ENCODE measurements at places on chromosomes 13 and 19.

- peak; percentile 91 for DNase-seq
These were observed 6.1 kb upstream of the ECH1 start for GRCh38 chr19:38837656-38838121.

- no peak for DNase-seq
These were observed at the start of gene RSPH6A for GRCh38 chr19:45814851-45815480. Gene RSPH6A (minus strand): TSS chr19:45815308. CDS start chr19:45815176, 132 bp downstream.

DNA sequence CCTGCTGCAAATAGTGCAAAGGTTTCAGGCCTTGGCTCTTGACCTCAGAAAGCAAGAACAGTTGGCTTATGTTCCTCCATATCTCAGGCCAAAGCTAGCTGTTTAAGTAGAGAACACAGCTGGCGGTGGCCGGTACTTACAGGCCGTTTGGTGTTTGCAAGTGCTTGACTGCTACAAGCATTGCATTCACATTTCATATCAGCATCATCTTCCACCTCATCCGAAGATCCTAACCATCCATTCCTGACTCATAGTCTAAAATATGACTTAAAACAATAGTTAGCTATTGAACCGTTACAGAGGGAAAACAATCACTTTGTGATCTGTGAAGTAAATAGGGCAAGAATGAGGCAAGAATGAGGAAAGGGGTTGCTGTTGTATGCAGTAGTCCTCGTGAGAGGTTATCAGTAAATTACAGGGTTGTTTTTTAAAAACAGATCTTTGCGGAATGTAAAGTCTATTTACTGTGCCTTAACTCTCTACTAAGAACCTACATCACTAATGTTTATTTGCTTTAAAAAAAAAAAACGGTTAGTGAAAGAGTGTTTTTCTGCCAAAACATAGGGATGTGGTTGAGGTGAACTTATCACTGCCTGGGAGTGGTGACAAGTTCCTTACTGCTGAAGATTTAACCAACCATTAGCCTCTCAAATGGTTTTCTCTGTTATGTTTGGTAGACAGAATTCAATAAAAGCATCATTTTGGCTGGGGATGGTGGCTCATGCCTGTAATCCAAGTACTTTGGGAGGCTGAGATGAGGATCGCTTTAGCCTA, 21.6 kb upstream of the WDR88 start:
- peak; percentile 73 for DNase-seq

- peak; percentile 1 for DNase-seq
These were observed 4.3 kb downstream of the CYP2B6 start for GRCh38 chr19:40995355-40995754.

GRCh38 chr19:28482221-28482620, 730.7 kb downstream of the UQCRFS1 start:
- DNase-seq, result no peak

DNA sequence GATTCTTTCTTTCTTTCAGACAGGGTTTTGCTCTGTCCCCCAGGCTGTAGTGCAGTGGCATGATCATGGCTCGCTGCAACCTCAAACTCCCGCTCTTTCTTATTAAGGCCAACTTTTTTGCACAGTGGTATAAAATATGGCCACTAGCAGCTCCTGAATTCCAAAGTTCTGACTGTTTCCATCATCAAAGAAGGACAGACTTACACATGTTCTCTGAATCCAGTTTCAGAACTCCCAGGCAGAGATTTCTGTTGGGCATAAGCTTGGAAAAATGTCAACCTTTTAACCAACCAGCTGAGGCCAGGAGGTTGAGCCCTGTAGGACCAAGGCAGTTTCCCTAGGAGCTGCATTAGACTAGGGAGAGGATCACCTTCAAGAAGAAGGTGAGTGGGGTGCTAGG, 184.1 kb downstream of the HS6ST3 start:
- no peak for DNase-seq

GRCh38 chr19:35195830-35196229, 32.7 kb downstream of the FAM187B start:
- peak; percentile 34 for DNase-seq

DNA sequence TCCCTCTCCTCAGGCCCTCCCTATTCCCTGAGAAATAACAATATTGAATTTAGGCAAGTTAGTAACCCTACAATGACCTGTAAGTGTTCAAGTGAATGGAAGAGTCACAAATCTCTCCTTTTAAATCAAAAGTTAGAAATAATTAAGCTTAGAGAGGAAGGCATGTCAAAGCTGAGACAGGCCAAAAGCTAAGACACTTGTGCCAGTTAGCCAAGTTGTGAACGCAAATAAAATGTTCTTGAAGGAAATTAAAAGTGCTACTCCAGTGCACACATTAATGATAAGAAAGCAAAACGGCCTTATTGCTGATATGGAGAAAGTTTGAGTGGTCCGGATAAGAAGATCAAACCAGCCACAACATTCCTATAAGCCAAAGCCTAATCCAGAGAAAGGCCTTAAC, 120.9 kb downstream of the RBM26 start:
- no peak for DNase-seq

- no peak for DNase-seq
These were observed 11.1 kb downstream of the CBARP start for GRCh38 chr19:1226522-1227303.

DNA sequence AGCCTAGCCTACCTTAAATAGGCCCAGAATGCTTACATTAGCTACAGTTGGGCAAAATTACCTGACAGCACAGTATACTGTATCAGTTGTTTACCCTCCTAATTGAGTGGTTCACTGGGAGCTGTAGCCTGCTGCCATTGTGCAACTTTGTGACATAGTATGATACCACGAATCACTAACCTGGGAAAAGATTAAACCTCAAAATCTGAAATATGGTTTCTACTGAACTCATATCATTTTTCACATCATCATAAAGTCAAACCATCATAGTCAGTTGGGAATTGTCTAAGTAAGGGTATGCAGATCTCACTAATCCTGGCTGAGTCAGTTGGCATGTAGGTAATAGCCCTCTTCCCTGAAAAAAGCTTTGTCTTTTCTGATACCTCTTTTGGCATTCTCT, 9.2 kb downstream of the PAN3 start:
- DNase-seq, result peak; percentile 12

DNA sequence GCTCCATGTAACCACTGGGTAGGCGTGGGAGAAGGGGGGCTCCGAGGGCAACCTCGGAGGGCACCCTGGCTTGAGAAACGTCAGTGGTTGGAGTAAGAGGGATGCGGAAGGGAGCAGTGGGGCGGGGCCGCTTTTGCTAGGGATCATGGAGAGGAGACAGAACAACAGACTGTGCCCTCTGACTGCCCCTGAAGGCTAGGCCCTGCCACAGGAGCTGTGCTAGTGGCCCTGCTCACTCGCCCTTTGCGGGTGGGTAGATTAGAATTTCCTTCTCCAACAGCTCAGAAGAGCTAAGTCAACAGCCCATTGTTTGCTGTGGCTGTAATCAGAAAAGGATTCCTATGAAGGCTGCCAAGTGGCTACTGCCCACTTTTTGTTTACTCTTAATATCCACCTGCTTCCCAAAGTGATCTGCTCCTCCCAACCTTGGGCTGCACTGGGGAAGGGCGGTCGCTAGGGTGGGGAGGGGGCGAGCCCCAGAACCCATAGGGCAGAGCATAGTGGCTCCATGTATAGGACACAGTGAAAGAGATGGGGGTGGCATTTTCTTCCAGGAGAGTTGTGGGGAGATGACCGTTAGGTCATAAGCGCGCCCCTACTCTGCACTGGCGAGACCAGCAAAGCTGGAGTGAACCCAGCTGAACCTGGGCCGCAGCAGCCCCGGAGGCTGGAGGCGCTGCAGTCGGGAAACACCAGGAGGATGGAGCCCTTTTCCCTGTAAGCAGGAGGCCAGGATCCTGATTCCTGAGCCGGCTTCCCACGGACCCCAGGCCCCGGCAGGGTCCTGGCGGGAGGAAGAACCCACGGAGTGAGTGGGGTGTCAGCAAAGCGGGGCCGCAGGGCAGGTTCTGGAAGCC, 1.9 kb upstream of the C1QTNF9 start:
- no peak for DNase-seq

GRCh38 chr19:56101095-56101494, 20.0 kb downstream of the ZNF787 start:
- DNase-seq, result no peak

- DNase-seq, result peak; percentile 68
These were observed 12.8 kb downstream of the POLR2E start for GRCh38 chr19:1082165-1082927.

DNA sequence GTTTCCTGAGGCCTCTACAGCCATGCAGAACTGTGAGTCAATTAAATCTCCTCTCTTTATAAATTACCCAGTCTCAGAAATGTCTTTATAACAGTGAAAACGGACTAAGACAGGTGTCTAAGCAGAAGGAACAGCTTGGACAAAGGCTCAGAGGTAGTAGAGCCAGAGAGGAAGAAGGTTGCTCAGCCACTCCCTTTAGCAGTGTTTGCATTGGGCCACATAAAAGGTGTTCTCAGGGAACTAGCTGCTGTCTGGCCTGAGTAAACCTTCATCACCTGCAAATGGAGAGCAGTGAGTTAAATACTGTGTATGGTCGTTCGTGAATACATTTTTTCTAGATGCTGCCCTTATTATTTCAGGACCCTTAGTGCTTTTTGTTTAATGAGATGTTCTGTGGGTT, 383.4 kb downstream of the EFNB2 start:
- no peak for DNase-seq

- no peak for DNase-seq
These were observed 56.5 kb downstream of the INTS6 start for GRCh38 chr13:51396352-51396751.

DNA sequence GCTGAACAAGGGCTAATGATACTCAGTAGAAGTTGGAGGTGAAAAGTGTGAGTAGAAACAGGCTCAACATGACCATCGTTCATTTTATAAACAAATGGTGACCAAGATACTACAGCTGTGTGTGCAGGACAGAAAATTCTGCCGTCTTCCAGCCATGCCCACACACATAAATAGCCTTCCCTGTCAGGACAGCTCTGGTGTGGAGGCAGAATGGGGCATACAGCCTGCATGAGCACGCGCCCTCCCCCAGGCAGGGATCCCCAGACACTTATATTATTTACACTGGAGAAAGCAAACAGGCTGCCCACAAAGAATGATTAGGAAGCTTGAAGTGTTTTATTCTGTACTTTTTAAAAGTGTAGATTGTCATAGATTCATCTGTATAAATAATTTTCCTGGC, 20.4 kb downstream of the GJA3 start:
- DNase-seq, result no peak

DNA sequence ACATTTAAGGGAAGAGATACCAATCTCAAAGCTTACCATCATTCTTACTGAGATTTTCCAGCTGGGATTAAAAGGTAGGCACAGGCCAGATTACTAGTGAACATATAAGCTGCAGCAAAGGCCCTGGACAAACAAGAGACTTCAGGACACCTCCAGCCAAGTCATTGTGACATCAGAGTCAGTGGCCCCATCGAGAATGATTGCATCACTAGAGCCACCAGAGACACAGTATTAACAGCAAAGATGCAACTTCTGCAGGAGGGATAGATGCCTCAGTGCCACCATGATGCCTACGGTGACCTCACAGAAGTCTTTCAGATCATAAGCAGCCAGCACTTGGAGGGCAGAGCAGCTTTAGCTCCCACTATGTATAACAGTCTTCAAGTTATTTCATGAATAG, 8.6 kb downstream of the RUBCNL start:
- DNase-seq, result no peak

- no peak for DNase-seq
These were observed 72.1 kb upstream of the MYCBP2 start for GRCh38 chr13:77398825-77399620.

DNA sequence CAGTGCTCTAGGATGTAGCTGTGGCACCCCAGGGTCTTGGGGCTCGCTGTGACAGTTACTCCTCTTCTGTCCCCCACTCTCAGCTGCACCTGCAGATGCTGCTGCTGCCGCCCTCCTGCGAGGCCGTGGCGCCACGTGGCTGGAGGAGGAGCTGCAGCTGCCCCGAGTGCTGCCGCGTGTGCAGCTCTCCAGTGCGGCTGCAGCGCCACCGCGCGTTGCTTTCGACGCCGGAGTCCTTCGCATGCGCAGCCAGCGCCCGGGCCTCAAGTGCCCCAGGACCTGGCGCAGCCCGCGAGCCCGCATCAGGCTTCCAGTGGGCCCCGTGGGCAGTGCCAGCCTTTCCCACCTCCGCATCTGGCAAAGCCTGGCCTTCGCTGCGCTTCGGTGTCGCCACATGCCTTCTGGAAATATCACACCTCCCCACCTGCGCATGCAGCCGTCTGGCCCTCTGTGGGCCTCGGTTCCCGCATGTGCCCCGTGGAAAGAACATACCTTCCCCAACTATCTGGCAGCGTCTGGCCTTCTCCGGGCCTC, 692 bp upstream of the ZNF580 start:
- peak; percentile 60 for DNase-seq
